ENCODE measurements at places on chromosomes 12 and 14. TPM values are rescaled to one million over a fixed set of nuclear protein-coding genes. Genes with fewer than 3 reads are reported as not detected.

- DNase-seq = peak; percentile 23
These were observed 216.7 kb downstream of the MED13L start for GRCh38 chr12:116060764-116061163.

- no peak for DNase-seq
These were observed 316.3 kb downstream of the BCL11B start for GRCh38 chr14:98955741-98956070.

DNA sequence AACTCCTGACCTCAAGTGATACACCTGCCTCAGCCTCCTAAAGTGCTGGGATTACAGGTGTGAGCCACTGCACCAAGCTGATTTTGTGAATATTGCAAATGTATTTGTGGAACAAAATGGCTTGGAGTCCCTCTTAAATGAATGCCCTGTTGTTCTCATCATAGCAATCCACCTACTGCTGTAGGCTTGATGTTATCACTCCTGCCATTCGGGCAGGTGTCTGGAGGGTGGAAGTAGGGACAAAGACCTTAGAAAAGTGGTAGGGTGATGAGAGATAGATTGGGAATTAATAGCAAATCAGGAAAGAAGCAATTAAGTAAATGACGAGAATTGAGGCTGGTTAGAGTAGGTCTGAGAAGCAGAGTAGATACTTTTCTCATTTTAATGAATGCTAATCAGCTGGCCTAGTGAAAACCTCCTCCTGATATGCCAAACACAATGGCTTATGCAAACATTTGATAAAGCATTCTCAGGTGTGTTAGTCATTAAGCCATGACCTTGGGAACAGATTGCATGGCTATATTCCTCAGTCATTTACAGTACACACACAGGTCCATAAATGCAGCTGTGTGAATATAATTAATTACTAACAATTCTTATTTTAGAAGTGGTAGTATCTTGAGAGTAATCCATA is 60.5 kb upstream of the USP44 start:
- DNase-seq = no peak

DNA sequence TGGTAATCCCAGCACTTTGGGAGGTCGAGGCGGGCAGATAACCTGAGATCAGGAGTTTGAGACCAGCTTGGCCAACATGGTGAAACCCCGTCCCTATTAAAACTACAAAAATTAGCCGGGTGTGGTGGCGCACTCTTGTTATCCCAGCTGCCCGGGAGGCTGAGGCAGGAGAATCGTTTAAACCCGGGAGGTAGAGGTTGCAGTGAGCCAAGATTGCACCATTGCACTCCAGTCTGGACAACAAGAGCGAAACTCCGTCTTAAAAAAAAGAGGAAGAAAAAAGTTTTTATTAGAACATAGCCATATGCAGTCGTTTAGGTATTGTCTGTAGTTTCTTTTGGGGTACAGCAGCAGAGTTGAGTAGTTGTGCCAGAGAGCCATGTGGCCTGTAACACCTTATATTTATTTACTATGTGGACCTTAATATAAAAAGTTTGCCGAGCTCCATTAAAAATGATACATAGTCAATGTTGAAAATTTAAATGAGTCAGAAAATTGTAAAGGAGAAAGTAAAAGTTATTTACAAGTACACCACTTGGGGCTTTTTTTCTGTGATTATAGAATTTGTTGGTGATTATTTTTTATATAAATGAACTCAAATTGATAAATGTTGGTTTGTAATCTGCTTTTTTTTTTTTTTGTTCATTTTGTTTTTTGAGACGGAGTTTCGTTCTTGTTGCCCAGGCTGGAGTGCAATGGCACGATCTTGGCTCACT is 2.2 kb downstream of the ADIPOR2 start:
- DNase-seq = no peak

BCAT1 gene
- 26.5 TPM for total RNA-seq

GRCh38 chr14:100486025-100486828 is 101.0 kb downstream of the BEGAIN start:
- peak; percentile 35 for DNase-seq

- no peak for DNase-seq
These were observed 610.6 kb upstream of the TBX3 start for GRCh38 chr12:115294453-115295133.

GRCh38 chr12:53623548-53624385 is 2.4 kb downstream of the ATF7 start:
- no peak for DNase-seq

- no peak for DNase-seq
These were observed 87.7 kb downstream of the GPR135 start for GRCh38 chr14:59377491-59377890.

TPH2 gene
- not detected for total RNA-seq

DNA sequence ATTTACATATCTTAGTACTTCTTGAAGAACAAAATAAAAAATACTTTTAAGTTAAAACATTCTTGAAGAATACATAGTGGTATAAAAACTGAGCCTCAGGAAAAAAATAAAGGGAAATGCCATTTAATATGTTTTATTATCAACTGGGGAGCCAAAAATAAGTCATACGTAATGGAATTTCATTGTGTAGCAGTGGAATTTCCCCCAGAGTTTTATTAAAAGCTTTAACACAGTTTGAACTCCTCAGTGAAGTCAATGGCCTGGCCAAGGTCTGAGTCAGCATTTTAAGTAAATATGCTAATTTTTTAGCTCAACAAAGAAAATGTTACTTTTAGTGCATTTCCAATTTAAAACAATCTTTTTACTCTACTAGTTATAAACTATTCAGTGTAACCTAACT is 350.1 kb upstream of the ATP2B1 start:
- no peak for DNase-seq

DNA sequence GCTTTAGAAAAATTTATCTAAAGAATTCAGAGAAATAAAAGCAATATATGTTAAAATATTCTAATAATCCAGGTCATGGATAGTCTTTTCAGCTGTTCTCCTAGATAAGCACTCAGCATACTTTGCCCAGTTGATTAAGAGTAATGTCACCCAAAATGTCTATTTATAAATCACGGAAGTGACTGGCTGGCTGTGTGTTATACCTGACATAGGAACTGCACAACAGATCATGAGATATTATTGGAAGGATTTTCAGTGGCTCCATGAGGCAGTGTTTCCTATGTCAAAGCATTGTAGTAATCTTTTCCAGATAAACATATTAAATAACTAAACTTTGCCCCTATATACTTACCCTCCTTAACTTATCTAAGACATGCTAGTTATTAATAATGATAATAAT is 128.8 kb downstream of the ITPR2 start:
- no peak for DNase-seq

GRCh38 chr14:100731011-100731670 is 4.4 kb downstream of the DLK1 start:
- peak; percentile 3 for DNase-seq

DNA sequence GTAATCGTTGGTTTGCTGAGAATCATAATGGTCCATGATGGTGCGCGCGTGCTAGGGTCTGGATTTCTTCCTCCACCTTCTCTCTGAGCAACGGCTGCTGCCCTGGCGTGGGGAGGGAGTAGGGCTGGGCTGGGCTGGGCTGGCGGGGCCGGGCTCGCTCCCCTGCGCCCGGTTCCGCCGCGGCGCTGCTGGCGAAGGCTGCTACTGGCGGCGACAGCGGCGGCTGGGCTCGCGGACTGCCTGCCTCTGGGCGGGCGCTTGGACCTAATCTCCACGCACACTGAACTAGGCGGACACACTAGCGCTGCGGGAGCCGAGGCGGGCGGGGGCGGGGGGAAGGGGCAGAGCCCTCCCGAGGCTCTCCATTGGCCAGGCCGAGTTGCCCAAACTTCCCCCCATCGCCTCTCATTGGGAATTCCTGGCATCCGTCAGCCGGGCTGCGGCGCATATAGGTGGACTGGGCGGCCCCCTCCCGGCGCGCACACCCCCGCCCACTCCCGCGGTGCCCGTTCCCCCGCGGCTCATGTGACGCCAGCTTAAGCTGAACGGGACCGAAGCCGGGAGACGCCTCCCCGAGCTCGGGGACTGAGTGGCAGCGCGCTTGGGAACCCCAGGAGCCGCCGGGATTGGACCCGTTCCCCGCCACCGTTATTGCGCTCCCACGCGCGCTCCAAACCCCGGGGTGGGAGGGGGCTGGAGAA is at the start of gene ACTN1:
Gene ACTN1, minus strand, starts transcription at position 282 of the 701 bp plus-strand sequence. Its CDS starts 246 bp downstream, at position 36.
- DNase-seq = peak; percentile 30

- DNase-seq = no peak
These were observed 94.7 kb upstream of the GSC start for GRCh38 chr14:94864387-94865195.

FOXM1 gene
- total RNA-seq = 66.2 TPM

GRCh38 chr12:123097561-123098084 is 53.3 kb downstream of the PITPNM2 start:
- DNase-seq = no peak

MTRFR gene
- 26.6 TPM for total RNA-seq

DNA sequence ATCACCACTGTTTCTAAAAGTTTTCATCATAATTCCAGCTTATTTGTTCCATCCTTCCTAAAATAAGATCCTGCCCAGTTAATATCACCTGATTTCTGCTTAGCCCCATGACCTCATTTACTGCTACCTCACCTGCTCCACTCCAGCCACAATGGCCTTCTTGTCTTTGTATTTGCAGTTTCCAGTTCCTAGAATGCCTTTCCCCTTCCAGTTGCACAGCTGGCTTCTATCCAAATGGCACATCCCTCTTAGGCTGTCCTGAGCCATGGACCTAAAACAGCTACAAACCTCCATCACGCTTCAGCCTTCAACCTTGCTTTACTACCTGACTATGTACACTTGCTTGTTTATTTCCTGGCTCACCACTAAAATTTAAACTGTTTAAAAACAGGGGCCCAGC is 6.5 kb upstream of the LGMN start:
- DNase-seq = no peak

DNA sequence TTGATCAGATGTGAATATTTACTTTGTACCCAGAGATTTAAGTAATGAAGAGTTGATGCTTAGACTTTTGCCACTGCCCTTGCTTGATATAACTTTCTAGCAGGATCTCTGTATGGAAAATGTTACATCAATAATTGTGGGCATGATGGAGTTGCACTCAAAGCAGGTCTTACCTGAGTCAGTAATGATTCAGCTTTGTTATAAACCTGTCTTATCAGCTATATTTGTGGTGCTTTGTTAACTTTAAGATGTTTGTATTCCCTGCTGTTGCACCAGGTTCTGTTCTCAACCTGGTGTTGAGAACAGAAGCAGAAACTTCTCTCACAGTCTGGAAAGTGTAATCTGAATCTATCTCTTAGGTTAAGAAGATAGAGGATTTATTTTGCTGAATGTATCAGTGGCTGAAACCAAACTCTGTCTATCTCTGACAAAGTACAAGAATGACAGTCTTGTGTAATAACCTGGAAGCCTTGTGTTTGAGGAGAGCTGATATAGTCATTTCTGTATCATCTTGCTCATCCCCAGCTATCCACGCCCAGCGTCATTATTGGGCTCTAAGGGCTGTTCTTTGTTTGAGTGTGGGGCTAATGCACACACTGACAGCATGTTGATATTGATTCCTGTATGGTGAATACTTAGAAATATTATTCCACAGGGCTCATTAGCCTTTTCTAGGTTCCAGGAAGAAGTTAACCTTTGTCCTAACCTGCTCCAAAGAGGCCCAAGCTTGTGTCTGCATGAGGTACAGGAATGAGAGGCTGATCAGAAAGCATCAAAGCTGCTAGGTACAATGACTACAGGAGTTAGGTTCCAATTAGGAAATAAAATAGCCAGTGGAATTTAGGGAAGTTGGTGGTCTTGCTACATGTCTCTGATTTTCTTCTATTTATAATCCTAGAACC is 3.6 kb downstream of the AKAP6 start:
- DNase-seq = no peak

GRCh38 chr14:72629534-72629933 is 264.4 kb downstream of the DPF3 start:
- DNase-seq = no peak

GRCh38 chr14:98175436-98175835 is 1096.6 kb downstream of the BCL11B start:
- no peak for DNase-seq

ABCB9 gene
- 3.7 TPM for total RNA-seq

- no peak for DNase-seq
These were observed 220.3 kb upstream of the ARID2 start for GRCh38 chr12:45509187-45509586.

RNASE1 gene
- total RNA-seq = 3.5 TPM

DNA sequence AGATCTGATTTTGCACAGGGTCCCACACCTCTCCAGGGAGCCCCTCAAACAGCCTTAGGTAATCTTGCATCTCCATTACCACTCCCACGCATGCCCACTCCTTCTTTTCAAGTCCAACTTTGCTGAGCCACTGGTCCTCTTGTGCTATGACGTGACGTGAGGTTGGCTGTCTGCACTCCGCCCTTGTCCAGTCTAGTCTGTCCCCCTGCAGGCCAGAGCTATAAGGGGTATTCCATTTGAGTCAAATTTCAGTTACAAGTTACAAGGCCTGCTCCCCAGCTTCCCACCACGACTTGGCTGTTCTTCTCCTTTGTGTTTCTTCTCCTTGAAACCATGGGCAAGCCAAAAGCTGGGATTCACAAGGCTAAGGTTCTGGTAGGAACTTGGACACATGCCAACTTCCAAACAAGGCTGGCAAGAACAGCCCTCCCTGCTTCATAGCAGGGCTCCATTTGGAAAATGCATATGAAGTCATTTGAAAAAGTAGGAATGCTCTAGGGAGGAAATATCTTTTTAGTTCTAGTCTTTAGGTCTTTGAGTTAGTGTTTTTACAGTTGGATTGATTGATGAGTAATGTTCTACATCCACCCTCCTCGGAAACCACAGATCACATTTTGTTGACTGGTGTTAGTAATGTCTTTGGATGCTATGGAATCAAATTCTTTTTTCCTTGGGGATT is 49.1 kb downstream of the KCNA1 start:
- no peak for DNase-seq

C12orf50 gene
- not detected for total RNA-seq

KRT83 gene
- total RNA-seq = not detected
